Stimulated activated CD8-positive, alpha-beta memory T cell treated with anti-CD3 and anti-CD28 coated beads, Interleukin-7, amount 100 ng/mL, for 1 hour (primary cell): ENCODE measurements at places on chromosomes 4 and X.

- DNase-seq = no peak
These were observed 280.5 kb upstream of the EDA2R start for GRCh38 chrX:66919280-66919832.

DNA sequence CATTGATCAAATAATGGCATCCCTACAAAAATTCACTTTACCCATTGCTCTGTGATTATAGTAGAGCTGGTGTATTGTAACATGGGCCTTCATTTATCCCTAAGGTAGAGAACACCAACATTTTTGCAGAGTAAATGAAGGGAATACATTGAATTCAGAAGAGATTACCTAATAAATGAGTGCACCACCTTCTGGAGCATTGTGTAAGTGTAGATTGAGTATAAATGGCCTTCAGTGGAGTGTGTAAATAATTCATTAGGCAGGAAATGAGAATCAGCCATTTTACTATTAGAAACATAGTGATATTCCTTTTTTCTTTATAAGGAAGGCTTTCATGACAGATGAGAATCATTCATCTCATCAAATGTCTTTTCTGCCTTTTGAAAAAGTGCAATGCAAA lies 155.8 kb downstream of the FAM47B start:
- DNase-seq = no peak

DNA sequence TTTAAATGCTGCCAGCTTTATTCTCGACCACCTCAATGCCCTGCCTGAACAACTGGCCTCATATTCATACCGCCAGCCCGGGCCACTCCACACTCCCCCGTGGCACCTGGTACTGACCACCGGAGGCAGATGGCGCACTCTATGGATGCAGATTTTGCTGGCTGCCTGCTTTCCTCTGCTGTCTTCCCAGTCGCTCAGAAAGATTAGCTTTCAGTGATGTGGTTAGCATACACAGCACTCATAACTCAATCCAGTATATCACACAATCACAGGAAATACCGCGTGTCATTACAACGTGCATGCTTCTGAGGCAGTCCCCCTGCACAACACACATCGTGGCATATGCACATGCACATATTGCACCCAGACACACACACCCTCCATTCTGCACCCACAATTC lies 147.2 kb upstream of the BCOR start:
- DNase-seq = no peak

GRCh38 chrX:38220415-38221390 lies at the start of gene SRPX:
SRPX (minus strand) TSS chrX:38220871; CDS start chrX:38220792, 79 bp downstream.
- DNase-seq = no peak

GRCh38 chrX:130772105-130772775 lies 130.8 kb downstream of the ENOX2 start:
- DNase-seq = no peak

- DNase-seq = no peak
These were observed 12.3 kb upstream of the NDP start for GRCh38 chrX:43985511-43985910.
